ENCODE measurements at places on chromosomes 3 and 15.

- DNase-seq = no peak
Measured at GRCh38 chr3:16463119-16463518, 50.4 kb downstream of the RFTN1 start.

DNA sequence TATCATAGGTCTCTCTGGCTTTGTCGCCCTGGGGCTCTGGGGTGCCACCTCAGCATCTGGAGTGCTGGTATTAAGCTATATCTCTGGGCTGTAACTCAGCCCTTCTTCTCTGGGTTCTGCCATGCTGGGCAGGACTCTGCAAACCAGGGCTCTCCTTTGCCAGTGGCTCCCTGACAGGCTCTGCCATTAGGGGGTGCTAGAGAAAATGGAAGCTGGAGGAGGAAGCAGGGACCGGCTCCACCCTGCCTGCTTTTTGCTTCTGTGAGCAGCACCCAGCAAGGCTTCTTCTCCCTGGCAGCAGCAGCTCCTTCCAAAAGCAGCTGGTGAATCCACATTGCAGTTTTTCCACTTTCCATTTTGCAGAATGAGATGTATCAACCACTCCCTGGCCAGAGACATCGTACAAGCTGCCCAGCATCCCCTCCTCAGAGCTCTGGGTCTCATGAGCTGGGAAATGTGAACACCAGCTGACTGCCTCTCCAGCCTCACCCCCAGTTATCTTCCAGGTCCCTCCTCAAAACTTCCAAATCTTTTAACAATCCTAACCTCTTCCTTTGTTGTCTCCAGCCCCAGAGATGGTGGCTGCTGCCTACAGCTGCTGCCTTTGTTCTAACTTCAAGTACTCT lies 165.0 kb downstream of the ABHD5 start:
- peak; percentile 42 for DNase-seq

DNA sequence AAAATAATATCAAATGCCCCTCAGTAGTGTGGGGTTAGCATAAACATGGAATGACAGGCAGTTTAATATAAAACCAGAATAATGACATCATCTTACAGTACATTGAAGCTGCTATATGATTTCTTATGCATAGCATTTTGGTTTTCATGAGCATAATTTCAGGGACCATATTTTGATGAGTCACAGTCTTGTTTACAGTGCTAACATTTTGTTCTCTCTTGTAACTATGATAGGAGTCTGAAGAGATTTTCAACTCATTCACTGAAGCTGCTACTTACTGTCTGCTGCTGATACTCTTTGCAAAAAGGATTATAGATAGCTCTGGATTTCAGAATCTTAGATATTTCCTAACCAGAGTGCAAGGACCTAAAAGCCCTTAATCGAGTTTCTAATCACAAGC lies 92.6 kb upstream of the CCDC54 start:
- no peak for DNase-seq

DNA sequence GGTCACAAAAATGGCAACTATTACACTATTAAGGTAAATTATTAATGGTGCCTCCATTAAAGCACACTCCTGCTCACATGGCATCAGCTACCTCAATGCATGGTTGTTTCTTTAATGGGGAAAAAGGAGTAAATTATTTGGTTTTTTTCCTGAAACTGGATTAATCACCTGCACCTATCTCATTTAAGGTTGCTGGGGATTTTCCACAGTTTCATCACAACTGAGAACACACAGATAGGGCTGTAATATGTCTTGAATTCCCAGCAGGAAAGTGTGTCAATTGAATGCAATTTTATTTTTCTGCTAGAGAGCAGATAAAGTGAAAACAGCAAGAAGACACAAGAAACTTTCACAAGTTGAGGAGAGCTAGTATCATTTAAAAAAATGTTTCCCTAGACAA lies 36.4 kb downstream of the RFTN1 start:
- no peak for DNase-seq

GRCh38 chr3:129365296-129366136 lies 62.9 kb downstream of the EFCAB12 start:
- no peak for DNase-seq

DNA sequence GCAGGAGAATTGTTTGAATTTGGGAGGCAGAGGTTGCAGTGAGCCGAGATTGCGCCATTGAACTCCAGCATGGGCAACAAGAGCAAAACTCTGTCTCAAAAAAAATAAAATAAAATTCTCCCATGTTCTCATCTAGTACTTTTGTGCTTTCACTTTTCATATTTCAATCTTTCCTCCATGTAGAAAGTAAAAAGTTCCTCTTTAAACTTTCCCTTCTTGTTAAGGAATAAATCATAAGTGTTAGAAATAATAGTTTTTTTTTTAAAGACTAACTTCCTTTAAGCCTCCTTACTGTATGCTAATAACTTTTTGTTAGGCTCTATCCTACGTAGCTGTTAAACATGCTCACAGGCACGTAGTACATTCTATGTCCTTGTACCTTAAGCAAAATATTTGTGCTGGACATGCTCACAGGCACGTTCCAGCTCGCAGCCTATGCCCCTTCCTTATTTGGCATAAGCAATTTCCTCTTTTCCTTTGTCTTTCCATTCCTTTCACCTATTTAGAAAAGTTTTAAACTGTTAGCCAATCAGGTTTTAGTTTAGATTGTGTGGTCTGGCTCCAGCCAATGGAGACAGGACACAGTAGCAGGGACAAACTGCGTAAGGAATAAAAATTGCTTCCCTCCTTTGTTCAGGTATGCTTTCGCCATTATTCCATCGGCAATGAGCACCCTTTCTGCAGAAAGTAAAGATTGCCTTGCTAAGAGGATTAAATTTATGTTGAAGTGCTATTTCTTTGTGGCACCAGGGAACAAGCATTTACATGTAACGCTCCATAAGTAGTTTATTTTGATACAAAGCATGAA lies 38.9 kb upstream of the PIK3CB start:
- DNase-seq = no peak

DNA sequence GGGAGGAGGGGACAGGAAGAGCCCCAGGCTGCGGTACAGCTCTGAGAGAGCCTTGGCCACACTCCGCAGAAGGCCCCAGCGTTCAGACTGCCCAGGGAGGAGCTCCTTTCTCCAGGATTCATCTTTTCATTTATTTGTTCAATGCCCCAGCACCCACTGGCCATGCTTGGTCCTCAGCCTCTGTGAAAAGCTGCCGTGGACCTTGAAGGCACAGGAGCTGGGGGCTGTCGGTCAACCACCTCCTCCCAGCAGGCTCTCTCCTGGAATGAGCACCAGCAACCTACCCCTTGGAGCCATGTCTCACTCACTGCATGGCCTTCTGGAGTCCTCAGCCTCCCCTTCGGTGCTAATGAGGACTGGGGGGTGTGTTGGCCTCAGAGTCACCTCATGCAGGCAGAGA lies 21.6 kb upstream of the PRR23E start:
- DNase-seq = no peak

GRCh38 chr15:100703671-100704070 lies 101.3 kb downstream of the ASB7 start:
- no peak for DNase-seq

GRCh38 chr15:41561777-41562145 lies 2.7 kb downstream of the TYRO3 start:
- no peak for DNase-seq

Measured in prostate gland (tissue), 2 donors.